Inflammatory macrophage (primary cell): ENCODE measurements at places on chromosomes 2 and 18.

GRCh38 chr2:109214651-109215371 is 85.8 kb downstream of the SH3RF3 start:
- DNase-seq: no peak

GRCh38 chr2:43692428-43692994 is 16.3 kb upstream of the C1GALT1C1L start:
- no peak for DNase-seq

DNA sequence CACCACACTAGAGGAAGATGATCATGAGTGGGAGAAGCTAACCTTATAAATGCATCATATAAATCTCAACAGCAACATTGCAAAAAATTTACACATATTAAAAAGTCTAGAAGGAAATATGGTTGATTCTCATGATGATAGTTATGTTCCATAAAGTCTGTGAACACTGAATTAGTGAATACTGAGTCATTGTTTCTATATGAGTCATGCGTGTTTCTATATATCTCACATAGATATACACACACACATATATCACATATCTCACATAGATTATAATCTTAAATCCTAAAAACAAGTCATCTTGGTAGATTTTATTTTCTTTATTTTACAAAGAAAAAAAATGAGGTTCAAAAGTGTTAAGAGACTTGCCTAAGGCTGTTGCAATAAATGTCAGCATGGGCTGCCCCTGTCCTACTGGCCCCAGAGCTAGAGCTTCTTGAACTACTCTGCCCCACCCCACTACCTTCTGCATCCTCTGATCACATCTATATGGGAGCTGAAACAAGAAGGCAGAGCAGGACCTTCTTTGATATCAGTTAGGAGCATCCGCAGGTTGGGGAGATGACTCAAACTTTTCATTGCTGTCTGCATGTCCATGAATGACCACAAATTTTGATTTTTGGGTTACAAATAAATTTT is 81.8 kb upstream of the ADAM23 start:
- no peak for DNase-seq

- DNase-seq: no peak
These were observed 37.4 kb upstream of the KLHL29 start for GRCh38 chr2:23347471-23348092.

DNA sequence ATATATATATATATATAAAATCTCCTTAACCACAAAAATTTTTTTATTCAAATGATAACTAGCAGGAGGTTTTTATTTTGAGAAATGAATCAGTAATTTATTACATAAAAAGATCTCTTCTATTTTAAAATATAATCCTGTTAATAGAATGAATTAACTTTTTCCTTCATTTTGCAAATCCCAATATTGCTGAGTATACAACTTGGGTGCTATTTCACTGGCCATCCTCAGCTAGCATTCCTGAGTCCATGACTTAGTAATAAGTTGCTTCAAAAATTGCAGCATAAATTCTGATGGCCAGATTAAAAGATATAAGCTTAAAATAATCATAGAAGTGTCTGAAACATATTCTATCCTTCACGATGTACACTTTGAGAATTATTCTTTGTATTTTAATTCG is 155.6 kb downstream of the FSIP2 start:
- no peak for DNase-seq

DNA sequence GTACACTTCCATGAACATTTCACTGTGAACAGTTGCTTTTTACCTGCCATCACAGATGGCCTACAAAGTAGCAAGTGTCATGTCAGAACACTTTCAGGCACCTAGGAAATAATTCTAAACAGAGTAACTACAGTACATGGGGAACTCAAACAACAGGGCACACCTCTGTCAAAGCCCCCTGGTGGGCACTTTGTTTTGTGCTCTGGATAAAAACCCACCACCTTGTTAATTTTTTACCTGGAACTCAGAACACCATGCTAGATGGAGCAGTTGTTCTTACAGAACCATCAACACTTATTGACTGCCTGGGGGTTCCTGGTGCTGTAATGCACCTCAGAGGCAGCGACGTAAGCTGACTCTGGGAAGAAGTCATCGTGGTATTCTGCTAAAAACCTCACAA is 2.3 kb downstream of the MSL3B start:
- DNase-seq: no peak

GRCh38 chr2:71224457-71224856 is 2.4 kb downstream of the PAIP2B start:
- no peak for DNase-seq

GRCh38 chr2:26658691-26659346 is 17.7 kb upstream of the CIB4 start:
- DNase-seq: no peak

DNA sequence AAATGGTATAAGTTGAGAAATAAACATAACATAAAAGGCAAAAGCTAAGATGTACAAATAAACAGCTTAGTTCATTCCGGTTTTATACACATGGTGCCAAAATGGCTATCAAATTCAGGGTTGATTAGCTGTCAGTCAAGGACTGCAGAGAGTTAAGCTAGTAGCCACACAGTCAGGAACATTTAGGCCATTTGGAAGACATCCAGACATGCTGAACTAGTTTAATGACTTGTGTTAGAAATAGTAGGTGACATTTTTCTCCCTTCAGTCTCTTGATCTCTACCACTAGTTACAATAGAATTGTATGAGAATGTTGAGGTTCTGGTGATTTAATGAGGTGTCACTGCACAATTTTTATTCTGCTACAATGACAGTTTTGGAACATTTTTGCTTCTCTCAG is 394.4 kb upstream of the SPHKAP start:
- no peak for DNase-seq

- DNase-seq: peak; percentile 77
These were observed 25.7 kb downstream of the SCN7A start for GRCh38 chr2:166468124-166469024.

DNA sequence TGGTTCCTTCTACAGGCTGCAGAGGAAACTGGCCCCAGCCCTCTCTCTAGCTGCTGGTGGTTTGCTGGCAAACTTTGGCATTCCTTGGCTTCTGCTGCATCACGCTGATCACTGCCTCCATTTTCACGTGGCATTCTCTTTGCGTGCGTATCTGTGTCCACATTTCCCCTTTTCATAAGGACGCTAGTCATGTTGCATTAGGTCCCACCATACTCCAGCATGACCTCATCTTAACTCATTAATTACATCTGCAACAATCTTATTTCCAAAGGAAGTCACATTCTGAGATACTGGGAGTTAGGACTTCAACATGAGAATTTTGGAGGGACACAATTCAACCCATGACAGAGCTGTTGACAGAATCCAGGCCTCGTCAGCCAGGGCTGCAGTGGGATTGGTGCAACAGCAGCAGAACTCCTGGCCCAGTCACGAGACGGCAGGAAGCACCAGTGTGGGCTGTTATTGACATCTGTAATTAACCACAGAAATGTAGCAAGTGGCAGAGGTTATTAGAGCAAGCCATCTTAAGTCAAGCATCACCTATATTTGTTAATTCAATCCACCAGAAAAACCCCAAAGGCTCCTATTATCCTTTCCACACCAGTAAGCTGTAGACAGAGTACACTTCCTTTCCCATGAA is 132.4 kb downstream of the TMEM163 start:
- peak; percentile 91 for DNase-seq

DNA sequence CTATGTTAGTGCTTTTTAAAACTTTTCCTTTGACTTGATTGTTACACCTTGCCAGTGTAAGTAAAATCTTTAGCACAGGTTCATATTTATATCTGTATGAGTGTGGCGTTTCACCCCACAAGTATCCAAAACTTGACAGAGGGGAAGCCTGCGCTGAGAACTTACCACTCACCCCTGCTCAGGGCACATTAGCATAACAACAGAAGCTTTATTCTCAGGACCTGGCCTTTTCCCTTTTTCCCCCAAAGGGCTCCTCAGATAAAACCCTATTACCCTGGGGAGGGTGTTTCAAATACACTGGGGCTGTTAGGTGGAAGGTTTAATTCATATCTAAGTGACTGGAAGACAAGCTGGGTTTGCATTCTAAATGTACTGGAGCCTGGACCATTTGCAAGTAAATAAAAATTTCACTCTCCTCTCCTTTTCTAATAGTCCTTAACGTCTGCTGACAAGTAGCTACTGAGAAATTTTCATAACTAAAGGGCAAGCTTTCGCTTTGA is 276.6 kb downstream of the RNF152 start:
- DNase-seq: no peak

GRCh38 chr2:166157578-166157977 is 29.8 kb upstream of the SCN1A start:
- no peak for DNase-seq

- DNase-seq: no peak
These were observed 308.5 kb upstream of the TFPI start for GRCh38 chr2:187862715-187863114.

DNA sequence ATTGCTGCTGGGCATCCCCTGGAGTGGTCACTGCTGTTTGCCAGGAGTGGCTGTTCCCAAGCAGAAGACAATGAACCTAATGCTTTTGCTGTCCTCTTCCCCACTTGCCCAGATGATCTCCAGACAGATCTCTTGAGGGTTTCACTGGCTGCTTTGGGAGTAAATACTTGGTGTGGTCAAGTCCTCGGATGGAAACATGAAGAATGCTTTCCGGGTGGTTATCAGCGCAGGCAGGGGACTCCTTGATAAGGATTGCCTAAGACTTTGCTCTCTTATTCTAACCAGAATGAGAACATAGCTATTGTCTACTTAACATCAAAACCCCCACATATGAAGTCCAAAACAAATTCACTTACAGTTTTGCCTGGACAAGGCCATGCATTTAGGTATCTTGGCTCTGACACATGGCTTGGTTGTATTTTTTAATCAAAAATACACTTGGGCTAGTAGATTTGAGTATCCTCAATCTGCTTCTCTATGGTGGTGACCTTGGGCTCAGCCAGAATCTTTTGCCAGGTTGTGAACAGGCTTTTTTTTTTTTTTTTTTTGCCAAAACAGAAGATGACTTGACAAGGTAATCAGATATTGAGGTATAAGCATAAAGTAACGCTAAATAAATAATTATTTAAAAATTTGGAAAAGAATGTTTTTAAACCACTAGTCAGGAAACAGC is 34.8 kb upstream of the MYO3B start:
- no peak for DNase-seq

DNA sequence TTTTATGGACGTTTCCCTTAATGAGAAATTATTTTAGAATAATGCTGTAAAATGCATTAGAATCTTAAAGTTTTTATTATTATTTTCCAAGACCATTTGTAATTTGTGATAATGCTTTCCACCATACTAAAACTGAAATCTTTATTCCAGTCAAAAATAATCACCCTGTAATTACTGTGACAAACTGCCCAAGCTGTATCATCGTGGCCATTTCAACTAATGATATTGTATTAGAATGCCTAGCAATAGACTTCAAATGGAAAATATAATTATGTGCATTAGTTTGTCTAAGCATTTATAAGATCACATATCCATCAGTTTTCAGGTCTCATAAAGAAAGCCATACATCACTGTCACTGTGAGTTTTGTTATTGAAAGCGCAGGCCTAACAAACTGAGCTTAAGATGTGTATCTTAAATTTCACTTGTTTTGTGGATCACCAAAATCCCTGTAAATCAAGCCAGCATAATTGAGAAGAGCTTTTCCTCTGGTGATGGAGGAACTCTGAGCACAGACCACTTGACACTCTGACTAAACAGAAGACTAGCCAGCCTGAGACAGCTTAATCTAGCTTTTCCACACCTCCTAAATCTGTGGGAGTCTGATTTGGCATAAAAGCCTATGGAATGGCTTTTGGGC is 1312.2 kb upstream of the ACVR2A start:
- DNase-seq: no peak

GRCh38 chr2:145287736-145288135 is 767.8 kb upstream of the ZEB2 start:
- DNase-seq: no peak

DNA sequence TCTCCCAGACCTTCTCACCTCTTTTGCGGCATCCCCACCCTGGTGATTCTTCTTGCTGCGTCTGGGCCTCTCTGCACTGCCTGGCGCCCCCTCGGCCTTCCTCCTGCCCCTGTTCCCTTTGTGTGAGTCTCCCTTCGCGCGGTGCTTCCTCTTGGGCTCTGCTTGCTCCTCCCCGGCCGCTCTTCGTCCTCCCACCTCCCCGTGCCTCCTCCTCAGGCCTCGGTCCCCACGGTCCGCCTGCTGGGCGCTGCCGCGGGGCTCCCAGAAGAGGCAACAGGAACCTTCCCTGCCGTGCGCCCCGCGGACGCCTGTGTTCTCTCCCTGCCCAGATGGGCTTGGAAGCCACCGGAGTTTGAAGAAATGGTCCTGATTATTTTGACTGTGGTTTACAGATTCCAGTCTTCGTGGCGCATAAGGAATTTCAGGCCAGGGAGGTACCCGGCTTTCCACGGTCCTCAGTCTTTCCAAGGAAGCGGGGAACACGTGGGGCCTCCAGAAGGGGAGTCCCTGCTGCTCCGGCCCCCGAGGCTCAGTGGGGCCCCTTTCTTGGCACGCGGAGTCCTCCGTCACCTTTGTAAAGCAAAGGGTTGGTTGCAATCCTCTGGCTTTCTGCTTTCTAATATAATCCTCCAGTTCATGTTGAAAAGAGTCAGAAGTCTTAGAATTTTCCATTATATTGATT is 13.1 kb downstream of the RNU2-63P start:
- DNase-seq: peak; percentile 24

DNA sequence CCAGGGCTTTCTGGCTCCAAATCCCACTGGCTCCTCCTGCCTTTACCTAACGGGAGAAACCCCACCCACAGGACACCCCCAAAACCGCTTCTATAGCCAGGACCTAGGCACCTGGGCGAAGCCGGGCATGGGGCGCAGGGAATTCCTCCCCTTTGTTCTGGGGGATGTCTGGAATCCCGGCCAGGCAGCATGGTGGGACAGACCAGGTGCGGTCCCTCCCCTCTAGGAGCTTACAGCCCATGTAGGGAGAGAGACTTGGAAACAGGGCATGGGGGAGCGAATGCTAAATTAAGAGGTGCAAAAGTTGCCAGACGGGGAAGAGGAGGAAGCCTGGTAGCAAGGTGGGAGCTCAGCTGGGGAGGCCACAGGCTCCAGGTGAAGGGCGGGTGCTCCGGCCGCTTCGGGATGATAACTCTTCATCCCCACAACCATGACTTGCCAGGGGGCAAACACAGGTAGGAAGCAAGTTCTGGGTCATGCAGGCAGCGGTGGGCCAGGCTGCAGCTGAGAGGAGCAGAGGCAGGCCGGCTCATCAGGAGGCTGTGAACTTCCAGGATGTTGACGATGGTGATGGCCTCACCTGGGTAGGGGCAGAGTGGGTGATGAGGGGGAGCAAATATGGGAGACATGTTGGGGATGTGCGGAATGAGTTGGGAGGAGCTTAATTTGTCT is 1.3 kb downstream of the TMEM37 start:
- DNase-seq: no peak

GRCh38 chr2:224038830-224039079 is 331 bp downstream of the SERPINE2 start:
- no peak for DNase-seq

- DNase-seq: peak; percentile 72
These were observed 36.0 kb upstream of the ASAP2 start for GRCh38 chr2:9170458-9171130.

GRCh38 chr2:15732341-15733077 is 140.8 kb downstream of the DDX1 start:
- no peak for DNase-seq
